ENCODE measurements at places on chromosomes 1 and 21.

DNA sequence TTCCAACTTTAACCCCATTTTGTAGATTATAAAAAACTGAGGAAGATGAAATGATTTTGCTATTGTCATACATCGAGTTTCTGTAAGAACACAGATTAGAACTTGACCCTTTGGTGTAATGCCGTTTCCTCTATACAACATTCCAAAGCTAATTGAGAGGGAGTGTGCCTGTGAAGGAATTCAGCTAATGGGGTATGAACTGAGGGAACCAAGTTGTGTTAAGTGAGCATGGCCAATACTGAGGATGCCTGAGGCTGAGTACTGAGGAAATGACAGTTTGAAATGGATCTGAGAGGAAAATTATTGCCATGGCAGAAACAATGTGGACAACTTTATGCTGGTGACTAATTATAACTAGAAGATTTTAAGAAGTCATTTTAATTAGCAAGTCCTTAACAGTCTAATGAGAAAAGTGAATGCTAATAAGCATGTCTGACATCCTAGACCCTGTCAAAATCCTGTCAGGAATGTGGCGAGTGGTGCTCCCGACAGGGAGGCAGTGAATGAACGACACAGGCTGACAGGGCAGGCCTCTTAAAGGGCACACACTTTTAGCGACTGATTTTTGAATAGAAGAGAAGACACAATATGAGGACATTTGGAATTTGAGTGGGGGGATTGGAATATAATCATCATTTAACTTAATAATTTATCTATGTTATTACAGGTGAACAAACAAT lies 262.5 kb downstream of the HLX start:
- DNase-seq = no peak

DNA sequence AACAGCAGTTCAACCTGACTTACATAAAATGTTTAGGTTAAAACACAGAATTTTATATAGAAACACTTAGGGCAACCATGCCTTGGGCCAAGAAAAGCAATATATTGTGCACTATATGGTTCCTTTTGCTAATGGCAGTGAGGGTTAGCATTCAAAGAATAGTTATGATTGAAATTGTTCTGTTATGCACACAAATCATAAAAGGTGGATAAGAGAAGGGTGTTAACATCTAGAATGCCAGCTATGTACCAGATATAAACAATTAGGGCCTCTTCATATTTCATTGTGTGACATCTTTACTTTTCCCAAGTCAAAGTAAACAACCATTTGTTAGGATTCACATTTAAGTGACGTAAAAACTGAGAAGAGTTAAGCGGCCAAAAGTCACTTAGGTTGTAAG lies 308.0 kb upstream of the B3GALT2 start:
- no peak for DNase-seq

GRCh38 chr1:235326719-235327558 lies 1.0 kb downstream of the ARID4B start:
- DNase-seq = peak; percentile 37

GRCh38 chr1:145889722-145890121 lies 4.1 kb upstream of the ANKRD35 start:
- no peak for DNase-seq

DNA sequence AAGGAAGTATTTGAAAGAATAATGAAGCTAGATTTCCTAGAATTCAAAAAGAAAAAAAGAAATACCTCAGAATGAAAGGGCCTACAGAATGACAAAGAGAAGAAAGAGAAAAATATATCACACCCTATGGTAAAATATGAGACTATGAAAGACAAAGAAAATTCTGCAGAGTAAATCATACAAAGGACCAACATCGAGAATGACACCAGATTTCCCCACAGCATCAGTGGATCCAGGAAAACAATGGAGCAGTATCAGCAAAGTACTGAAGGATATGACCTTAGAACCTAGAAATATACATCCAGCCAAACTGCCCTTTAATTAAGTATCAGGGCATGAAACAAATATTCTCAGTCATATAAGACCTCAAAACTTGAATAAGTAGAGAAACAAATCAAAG lies 21.2 kb upstream of the IFNAR2 start:
- no peak for DNase-seq

- no peak for DNase-seq
These were observed 235.3 kb downstream of the MRPL39 start for GRCh38 chr21:25371841-25372425.

DNA sequence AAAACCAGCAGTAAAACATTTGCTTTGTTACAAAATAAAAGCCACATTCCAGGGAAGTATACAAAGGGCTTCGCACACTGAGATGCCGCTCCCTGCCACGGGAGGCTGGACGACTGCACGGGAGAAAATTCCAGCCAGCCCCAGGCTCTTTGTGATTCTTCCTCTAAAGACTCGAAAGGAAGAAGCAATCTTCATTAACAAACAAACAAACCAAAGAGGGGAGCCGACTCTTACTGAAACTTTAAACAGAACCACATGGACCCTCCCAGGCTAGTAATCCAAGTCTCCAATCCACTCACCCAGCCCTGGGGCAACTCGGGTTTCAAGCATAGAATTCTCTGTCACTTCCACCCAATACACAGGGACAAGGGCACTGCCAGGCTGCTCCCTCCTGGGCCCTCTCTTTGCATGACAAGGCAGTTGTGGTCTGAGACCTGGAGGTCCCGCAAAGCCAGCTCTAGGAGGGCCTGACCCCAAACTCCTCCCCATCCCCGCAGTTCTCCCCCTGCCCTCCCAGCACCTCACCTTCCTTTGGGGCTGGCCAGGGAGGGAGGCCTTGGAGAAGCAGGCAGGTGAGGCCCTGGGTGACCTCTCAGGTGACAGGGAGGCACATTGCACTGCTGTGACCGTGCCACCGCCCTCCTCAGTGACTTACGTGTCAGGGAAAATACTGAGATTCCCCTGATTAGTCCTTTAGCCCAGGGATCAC lies 26.6 kb upstream of the COL18A1 start:
- DNase-seq = no peak

GRCh38 chr1:30798389-30799232 lies 41.0 kb upstream of the LAPTM5 start:
- no peak for DNase-seq

GRCh38 chr1:25757846-25758185 lies 42.2 kb upstream of the SELENON start:
- DNase-seq = no peak

DNA sequence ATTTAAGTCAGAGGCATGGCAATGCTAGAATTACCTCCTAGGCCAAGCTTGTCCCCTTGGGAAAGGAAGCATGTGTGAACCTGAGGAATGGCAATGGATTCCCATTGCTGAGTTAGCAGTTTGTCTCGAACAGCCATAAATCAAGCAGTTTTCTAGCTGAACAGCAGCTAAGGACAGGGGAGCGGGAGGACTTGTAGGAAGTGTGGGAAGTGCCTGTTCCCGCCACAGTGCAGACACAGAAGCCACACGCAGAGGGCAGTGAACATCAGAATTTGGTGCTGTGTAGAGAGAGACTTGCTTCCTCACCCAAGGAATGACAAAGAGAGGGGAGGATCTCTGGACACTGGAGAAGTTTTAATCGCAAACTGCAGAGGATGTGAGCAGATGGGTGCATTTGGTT lies 3.8 kb downstream of the PHGDH start:
- DNase-seq = no peak

- DNase-seq = no peak
These were observed 97.5 kb downstream of the CLEC20A start for GRCh38 chr1:178399177-178399728.

DNA sequence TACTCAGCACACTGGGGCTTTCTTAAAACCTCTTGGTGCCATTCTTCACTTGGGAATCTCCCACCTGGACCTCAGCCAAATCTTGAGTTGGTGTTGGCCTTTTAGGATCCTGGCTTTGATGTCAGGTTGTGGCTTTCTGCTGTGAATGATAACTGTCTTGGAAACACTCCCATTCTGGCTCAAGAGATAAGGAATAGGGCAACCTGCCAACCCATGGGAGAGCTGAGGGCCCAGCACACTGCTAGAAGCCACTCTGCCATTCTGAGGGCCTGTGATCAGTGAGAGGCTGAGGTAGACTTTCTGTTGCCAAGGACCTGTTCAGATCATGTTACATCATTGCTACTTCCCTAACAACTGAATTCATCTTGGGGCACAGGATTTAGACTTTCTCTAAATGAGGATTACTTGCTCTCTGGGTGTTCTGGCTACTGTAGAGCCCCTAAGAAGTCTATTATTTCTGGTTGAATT lies 45.8 kb downstream of the TTC39A start:
- no peak for DNase-seq

DNA sequence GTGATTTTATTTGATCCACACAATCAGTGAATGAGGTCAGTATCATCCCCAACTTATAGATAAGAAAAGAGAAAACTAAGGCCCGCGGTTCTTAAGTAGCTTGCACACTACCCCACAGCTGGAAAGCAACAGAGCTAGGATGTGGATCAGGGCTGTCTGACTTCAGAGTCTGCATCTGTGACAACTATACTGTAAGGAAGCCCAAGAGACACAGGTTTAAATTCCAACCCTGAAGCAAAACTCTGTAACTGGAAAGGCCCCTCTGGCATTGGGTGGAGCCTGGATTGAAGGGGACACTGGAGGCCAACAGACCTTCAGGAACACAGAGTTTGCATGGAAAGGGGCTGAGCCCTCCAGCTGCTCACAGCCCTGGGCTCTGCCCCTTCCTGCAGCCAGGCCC lies 40.2 kb downstream of the LGR6 start:
- DNase-seq = no peak

GRCh38 chr1:24939040-24939674 lies 9.1 kb upstream of the RUNX3 start:
- no peak for DNase-seq

DNA sequence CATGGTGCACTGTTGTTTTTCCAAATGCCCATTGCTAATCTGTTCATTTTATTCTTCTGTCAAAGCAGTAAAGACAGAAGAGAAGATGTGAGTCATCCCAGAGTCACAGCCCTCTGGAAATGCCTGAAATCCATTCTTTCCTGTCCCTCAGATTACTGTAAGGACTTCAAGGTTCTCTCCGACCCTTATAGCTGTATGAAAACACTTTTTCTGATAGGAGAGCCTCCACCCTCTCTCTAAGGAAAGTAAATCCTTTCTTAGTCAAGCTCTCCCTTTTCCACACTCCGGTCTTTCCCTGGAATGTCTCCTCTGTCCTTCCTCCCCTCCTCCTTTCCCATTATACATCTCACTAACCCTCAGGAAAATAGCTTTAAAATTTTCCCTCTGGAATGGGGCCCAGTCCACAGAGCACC lies 3.5 kb upstream of the PRDX6 start:
- DNase-seq = no peak

GRCh38 chr1:116201911-116202310 lies 90.7 kb downstream of the MAB21L3 start:
- DNase-seq = no peak

GRCh38 chr1:246338546-246338945 lies 168.5 kb downstream of the SMYD3 start:
- no peak for DNase-seq

DNA sequence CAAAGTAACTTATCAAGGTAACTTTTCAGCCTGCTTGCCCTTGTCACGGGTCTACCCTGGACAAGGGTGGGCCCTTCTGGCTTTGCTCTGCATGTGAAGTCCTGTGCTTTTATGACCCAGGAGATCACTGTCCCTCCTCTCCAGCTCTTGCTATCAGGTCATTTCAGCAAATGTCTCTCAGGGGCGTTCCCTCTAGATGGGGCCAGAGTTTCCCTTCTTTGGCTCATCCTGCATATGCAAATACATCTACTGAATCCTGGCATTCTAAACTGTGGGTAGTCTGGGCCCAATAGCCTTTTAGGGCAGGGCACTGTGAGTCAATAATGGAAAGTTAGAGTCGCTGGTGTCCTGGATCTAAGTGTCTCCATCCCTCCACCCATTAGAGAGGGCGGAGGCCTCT lies 366.9 kb upstream of the USP24 start:
- DNase-seq = no peak

GRCh38 chr1:185912504-185912903 lies 178.3 kb downstream of the HMCN1 start:
- no peak for DNase-seq

- DNase-seq = no peak
These were observed 4.1 kb downstream of the KDM5B start for GRCh38 chr1:202804126-202804525.

- no peak for DNase-seq
These were observed 25.8 kb downstream of the CDC7 start for GRCh38 chr1:91526496-91526895.

GRCh38 chr1:64922336-64922735 lies 44.0 kb downstream of the JAK1 start:
- DNase-seq = no peak
